Frontal cortex (tissue), 4 donors: ENCODE measurements at places on chromosomes 5 and 9. TPM values are rescaled to one million over a fixed set of nuclear protein-coding genes. Genes with fewer than 3 reads are reported as not detected.

CFAP90 gene
- total RNA-seq, result 4.5 TPM

OBP2B gene
- not detected for total RNA-seq

SETX gene
- 93.8 TPM for total RNA-seq

SLC6A18 gene
- not detected for total RNA-seq

LRRC8A gene
- total RNA-seq, result 19.6 TPM

RANBP3L gene
- total RNA-seq, result 10.6 TPM

KIAA1958 gene
- total RNA-seq, result 10.6 TPM
